ENCODE measurements at places on chromosomes 6 and 20.

- no peak for DNase-seq
Measured at GRCh38 chr20:8518878-8519277, 386.8 kb downstream of the PLCB1 start.

- DNase-seq: no peak
Measured at GRCh38 chr6:136640132-136640915, 90.1 kb upstream of the MAP7 start.

DNA sequence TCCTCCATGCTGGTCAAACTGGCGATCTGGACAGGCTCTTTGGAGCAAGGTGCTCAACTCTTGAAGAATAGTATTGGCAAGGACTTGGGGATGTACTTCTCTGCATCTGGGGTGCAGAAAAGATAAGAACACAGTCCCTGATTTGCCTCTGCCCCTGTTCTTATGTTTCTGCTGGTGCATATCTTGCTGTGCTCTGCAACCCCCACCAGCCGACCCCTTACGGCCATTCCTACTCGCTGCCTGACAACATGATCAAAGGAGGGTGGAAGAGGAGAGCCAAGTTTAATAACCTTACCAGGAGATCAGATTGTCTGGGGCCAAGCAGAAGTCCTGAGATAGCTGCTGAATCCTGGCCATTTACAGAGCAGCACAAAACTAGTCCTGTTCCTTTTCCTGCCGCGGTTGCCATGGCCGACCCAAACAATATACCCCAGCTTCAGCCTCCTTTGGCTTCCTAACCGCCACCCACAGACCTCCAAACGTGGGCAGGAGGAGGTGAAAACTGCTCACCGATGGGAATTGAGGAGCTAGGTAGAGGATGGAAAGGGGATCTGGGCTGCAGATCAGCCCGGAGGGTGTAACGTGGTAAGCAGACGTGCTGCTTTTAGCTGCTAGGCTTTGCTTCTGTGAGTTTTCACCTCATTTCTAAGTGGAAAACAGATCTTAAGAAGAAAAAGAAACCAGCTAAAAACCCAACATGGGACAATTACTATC lies 60.9 kb downstream of the ATXN1 start:
- no peak for DNase-seq

DNA sequence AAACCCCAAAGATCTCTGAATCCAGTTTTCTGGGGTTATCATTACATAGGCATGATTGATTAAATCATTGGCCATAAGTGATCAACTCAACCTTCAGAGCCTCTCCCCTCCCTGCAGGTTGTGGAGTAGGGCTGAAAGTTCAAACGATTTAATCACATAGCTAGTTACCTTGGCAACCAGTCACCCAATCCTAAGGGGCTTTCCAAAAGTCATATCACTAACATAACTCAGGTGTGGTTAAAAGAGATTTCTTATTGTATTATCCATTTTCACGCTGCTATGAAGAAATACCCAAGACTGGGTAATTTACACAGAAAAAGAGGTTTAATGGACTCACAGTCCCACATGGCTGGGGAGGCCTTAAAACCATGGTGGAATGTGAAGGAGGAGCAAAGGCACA lies 935.1 kb upstream of the SLC35B3 start:
- no peak for DNase-seq

DNA sequence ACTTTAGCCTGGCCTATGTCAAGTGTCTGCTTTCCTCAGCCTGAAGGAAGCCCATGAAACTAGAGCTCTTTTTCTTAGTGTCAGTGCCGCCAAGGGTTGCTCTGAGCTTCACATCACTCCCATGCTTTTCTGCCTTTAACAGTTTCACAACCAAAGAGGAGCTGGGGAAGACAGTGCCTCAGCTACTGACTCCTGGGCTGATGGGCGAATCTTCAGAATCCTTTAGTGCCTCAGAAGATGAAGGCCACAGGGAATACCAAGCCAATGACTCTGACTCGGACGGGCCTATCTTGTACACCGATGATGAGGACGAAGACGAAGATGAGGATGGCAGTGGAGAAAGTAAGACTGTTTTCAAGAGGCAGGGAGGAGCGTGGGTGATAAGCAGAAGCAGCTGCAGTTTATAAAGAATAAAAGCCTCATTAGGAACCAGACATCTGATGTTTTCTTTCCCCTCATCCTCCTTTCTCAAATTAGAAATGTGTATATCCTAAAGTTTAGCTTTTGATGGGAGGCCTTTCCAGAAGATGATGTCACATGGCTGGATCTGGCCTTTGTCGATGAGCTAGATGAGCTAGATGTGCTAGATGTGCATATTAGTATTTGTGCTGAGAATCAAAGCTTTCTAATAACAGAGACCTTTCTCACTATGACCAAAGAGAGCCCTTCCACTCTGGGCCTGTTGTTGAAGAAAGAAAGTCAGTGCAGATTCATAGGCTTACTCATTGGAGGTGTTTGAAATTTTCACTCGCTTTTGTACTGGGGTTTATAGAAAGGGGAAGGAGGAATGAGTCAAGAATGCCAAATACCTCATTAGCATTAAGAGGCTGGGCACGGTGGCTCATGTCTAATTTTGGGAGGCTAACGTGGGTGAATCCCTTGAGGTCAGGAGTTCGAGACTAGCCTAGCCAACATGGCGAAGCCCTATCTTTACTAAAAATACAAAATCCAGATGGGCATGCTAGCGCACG lies 70.7 kb upstream of the LTV1 start:
- no peak for DNase-seq

DNA sequence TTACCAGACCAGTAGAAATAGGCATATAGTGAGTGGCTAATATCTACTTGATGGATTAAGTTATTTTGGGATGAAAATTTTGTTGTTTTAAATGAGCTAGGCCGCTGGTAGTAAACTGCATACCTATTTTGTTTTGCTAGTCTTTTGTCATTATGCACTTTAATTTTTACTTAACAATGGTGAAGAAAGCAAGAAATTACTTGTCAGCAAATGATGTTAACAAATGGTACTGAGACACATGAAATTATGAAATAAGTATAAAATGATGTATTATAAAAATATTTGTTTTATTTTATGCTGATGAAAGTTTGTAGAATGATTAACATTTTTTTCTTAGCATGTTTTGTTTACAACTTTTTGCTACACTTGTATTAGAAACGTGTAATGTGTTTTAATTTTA lies 807.7 kb downstream of the TBC1D32 start:
- DNase-seq: no peak
